Stimulated activated CD4-positive, alpha-beta T cell treated with anti-CD3 and anti-CD28 coated beads, Interleukin-4, amount 100 ng/mL, for 48 hours (primary cell): ENCODE measurements at places on chromosomes 2 and 18.

DNA sequence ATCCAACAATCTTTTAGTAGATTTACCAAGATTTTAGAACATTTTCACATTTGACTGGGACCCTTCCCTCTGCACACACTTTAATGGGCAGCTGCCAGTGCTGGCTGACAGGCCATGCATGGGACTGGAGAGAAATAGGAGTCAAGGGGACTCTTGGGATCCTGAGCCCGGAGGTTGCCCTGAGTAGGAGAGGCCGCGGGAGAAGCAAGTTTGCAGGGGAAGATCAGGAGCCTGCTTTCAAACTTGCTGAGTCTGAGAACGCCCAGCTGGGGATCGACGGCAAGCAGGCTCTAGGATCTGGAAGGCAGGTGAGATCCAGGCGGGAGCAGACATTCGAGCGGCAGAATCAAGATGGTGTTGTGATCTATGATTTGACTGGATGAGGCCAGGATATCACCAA, 186.1 kb downstream of the HDAC4 start:
- DNase-seq, result no peak

DNA sequence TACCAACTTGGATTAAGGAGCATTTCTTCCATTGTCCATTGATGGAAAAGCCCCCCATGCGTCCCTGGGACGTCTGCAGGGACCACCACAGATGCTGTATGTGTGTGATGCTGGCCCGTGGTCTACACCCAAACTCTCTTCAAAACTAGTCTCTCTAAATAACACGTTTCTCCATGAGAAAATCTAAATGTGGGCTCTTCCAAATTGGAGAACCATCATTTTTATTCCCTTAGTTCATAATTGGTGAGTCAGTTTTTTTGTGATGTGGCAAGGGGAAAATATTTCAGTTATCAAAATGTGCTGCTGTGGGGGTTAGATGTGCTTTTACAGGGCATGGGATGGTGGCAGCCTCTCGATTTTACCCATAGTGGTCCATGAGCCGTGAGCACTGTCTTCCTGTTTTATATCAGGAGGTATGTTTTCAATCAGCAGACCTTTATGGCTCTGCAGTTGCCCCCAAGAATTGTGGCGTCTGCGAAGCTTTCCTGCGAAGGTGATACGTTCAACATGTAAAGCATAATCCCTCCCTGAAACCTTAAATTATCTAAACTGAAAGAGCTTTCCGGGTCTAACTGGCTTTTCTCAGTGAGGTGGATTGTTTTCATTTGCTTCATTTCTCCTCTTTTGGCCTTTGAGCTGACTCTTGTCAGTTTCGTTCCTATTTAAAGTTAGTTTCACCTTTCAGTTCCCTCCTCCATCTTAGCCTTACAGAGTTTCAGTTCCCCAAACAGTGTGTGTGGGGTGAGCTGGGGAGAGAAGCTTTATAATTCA, 78.4 kb downstream of the SETBP1 start:
- peak; percentile 35 for DNase-seq

GRCh38 chr2:74816540-74817303, 17.2 kb upstream of the HK2 start:
- DNase-seq, result no peak

DNA sequence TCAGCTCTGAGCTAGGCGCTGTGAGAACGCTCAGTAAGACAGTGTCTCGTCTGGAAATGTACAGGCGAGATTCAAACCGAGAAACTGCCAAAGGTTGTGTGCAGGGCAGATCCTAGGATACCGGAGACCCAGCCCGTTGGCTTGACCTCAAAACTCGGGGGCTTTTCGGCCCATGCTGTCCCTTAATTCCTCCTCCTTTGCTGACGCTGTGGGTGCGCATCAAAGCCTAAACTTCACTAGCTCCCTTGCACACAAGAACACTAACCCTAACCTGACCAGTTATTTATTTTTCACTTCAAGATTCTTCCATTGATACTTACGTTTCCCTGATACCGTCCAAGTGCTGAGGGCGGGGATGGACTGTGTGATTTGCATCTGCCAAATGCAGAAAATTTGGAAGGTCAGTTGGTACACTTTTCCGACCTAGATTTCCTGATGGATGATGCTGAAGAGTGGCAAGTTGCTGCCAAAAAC, 1.0 kb upstream of the AAK1 start:
- DNase-seq, result no peak

- no peak for DNase-seq
Measured at GRCh38 chr18:10020171-10020570, 106.4 kb downstream of the VAPA start.

- DNase-seq, result no peak
Measured at GRCh38 chr18:69969491-69969890, 21.8 kb upstream of the CD226 start.

GRCh38 chr2:64226611-64227010, 82.4 kb upstream of the PELI1 start:
- DNase-seq, result no peak

- DNase-seq, result no peak
Measured at GRCh38 chr2:228728961-228729360, 542.1 kb downstream of the PID1 start.

- no peak for DNase-seq
Measured at GRCh38 chr2:218880859-218881594, 375 bp downstream of the WNT10A start.

DNA sequence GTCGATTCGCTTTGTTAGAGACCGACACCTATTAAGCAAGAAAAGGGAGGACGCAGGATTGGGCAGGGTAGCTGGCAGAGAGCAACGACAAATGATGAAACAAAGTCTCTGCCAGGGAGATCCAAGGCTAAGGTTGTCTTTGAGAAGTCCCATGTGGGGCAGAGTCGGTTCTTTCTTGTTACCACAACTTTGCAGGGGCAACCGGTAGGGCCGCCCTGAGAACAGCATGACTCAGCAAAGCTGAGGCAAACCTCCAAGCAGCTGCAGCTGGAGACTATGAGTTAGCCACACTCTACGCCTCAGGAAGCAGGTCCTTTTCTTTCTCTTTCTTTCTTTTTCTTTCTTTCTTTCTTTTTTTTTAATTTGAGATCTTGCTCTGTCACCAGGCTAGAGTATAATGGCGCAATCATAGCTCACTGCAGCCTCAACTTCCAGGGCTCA, 452.3 kb upstream of the ID2 start:
- DNase-seq, result peak; percentile 11

- no peak for DNase-seq
Measured at GRCh38 chr2:219523031-219523671, 8.9 kb downstream of the ASIC4 start.

DNA sequence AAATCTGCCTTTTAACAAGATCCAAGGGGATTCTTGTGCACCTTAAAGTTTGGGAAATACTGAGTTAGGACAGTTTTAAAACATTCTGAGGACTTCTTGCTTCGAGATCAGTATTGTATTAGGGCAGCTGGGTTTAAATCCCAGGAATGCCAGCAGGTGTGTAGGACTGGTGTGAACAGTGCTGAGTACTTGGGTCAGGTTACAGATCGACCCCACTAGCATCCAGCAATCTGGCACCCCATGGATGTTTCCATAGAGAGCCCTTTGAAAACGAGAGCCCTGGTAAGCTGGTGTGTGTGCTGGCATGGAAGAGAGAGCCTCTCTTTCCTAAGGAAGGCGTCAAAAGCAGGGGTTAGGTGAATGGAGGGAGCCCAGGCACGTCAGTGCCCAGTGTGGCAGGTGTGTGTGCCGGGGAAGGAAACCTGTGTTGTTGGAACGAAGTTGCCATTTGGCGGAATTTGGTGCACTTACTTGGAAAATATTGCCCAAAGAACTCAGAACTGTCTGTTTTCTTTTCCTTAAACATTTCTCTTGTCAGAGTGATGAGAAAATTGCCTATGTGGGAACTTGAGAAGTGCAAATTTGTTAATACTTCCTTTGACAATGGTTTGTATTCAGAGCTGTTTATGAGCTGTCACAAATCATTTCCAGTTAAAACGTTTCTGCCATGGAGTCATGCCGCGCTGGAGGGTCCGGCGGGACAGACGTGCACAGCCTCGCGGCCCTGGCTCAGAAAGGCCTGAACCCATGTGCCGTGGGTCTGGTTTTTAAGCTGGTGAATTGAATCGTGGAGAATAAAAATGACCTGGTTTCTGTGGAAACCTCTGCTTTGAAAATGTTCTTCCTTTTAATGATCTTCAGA, 38.1 kb downstream of the LDLRAD4 start:
- DNase-seq, result no peak

DNA sequence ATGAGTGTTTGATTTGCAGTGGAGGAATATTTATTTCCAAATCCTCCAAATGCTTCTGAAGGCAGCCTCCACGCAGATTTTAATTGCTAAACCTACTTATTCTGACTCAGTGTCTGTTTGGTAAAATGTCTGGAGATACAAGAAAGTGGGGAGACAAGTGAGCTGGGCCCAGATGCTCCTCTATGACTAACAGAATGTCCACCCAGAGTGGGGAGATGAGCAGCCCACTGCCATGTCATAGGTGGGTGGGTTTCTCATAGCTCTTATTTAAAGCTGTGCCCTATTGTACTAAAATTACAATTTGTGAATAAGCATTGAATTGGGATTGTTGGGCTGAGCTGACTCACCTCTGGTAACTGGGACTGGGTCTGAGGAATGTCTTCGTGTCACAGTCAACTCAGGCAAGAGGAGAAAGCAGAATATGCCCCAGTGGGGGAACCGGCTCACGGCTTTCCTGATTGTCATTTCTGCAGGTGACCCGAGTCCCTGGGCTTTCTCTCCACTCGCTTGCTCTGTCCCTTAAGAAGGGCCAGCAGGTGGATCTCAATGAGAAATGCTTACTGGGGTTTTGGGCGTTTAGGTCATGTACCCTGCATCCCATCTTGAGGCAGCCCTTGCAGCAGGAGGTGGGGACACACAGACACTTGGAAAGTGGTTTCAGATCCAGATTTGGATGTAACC, 116.3 kb upstream of the SPRED2 start:
- no peak for DNase-seq

DNA sequence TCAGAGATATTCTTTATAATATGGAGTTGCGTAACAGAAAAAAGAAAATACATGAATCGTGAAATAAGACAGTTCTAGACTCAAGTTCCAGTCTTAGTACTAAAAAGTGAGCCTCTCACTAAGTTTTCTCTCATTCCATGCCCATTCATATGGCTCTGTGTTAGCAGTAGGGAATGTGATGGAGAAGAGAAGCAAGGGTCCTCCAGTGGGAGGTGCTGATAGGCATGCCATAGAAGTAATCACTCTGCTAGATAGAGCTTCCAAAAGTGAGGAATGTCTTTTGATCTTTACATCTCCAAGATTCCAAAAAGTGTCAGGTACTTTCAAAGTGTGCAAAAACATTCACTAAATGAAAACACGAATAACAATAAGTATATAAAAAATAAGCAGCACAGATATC, 678.4 kb downstream of the DCDC2C start:
- no peak for DNase-seq

- DNase-seq, result no peak
Measured at GRCh38 chr2:101558740-101559525, 84.0 kb upstream of the RFX8 start.

DNA sequence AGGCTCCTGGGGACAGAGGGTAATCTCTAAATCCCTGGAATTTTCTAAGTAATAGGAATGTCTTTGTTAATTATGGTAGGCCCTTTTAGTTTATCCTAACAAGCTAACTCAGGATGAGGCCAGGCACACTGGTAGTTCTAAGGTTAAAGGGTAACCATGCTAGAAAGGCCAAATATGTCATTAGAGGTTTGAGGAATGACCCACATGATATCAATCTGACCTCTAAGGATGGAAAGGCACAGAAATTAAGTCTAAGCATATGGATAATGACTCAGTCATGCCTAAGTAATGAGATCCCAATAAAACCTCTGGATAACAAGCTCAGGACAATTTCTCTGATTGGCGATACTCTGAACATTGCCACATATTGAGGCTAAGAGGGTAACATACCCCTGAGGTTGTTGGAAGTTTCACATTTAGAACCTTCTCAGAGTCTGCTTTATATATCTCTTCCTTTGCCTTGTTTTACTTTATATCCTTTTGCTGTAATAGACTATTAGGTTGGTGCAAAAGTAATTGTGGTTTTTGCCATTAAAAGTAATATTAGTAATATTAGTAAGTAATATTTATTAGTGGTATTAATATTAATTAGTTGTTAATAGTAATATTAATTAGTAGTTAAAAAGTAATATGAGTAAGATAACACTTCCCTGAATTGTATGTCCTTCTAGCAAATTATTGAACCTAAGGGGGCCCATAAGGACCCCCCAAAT, 806.3 kb upstream of the GCFC2 start:
- DNase-seq, result no peak

- DNase-seq, result no peak
Measured at GRCh38 chr2:203052539-203052938, 37.9 kb downstream of the NBEAL1 start.

GRCh38 chr2:120622159-120622869, 113.4 kb upstream of the GLI2 start:
- DNase-seq, result no peak

DNA sequence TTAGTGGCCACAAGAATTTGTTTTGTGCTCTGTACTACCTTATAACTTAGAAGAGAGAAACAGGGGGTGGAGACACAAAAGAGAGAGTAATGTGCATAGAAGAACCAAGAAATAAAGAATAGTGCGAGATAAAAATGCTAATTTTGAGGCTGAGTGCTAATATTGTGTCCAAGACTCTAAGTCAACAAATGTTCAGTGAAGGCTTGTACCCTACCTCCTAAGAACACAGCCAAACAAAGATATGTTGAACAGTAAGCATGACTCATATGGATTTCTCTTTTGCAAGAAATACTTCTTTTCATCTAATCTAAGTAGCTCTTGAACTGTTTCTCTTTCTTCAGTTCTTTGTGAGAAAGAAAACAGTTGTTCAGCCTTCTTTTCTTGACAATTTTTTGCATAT, 45.2 kb downstream of the GAREM1 start:
- DNase-seq, result no peak

DNA sequence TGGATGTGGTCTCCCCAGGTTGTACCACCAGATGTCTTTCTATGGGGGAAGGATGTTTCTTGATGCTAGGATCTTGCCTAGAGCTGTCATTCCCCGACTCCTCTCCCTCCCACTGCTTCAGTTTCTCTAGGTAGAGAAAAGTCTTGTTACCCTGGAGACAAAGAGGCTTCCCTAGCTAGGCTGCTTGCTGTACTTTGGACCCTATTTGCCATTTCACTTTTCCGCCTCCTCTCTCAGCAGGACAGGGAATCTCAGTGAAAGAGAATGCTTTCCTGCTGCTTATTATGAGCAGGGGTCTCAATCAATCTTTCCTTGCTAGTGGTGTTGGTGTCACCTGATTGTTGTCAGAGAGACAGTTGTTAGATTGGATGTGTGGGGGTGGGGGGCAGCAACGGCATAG, 818.8 kb upstream of the GYPC start:
- no peak for DNase-seq

GRCh38 chr2:83112858-83113257, 1346.2 kb downstream of the SUCLG1 start:
- DNase-seq, result no peak

DNA sequence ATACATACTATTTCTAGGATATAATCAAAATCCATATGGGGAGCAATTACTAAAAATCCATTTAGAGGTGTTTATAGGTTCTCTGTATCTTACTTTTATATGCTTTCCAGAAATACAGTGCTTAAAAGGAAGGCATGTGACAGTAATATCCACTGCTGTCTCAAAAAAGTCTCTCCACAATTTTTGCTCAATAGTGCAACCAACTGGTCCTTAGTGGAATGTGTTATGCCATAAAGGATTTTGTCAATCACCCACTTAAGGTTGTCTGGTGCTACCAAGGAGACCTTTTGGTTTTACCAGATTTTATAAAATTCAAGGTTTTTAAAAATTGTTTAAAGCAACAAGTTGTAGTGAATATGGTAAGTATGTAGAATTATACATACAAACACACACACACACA, 328.5 kb upstream of the DSEL start:
- DNase-seq, result no peak
